HFFc6 (cell line): ENCODE measurements at places on chromosomes 4 and X.

GRCh38 chrX:9738151-9738550 lies 27.5 kb downstream of the GPR143 start:
- DNase-seq, result no peak

DNA sequence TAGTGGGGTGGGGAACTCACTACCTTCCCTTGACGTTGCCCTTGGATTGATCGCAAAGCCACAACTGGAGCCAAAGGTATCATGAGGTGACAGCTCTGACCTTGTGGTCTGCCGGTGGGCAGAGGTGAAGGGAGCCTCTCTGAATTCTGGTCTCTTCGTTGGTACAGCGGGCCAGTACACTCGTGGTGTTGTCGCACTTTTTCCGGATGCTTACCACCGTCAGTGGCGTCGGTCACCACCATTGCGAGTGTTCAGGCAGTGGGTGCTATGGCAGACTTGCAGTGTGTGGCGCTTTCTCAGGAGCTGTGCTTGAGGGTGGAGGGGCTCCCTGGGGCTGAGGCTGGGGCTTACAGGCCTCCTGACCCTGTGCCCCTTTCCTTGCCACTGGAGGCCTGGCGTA lies 5.2 kb upstream of the GRPEL1 start:
- DNase-seq, result no peak

- DNase-seq, result no peak
Observed at GRCh38 chr4:115366390-115366789, 253.0 kb upstream of the NDST4 start.

DNA sequence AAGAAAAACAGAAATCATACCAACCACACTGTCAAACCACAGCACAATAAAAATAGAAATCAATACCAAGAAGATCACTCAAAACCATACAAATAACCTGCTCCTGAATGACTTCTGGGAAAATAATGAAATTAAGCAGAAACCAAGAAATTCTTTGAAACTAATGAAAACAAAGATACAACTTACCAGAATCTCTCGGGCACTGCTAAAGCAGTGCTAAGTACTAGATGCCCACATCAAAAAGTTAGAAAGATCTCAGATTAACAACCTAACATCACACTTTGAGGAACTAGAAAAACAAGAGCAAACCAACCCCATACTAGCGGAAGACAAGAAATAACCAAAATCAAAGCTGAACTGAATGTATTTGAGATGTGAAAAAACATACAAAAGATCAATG lies 33.2 kb downstream of the AWAT2 start:
- no peak for DNase-seq

DNA sequence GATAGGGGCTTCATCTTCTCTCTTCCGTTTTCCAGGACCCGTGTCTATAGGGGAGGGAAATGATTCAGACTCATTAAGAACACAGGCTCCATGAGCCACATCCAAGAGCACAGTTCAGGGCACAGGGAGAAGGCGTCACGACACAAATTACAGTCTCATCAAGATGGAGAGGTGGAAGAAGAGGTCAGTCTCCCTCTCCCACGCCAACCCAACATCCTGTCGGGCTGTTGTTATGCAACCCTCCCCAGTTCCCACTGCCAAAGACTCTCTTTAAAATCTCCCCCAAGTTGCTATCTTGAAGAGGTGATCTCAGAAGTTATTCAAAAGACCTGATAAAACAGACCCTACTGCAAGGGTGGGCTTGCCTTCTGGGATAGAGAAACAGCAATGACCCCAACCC lies 12.6 kb downstream of the ZMYM3 start:
- DNase-seq, result no peak

GRCh38 chr4:42067264-42067663 lies 76.9 kb downstream of the SLC30A9 start:
- DNase-seq, result no peak

DNA sequence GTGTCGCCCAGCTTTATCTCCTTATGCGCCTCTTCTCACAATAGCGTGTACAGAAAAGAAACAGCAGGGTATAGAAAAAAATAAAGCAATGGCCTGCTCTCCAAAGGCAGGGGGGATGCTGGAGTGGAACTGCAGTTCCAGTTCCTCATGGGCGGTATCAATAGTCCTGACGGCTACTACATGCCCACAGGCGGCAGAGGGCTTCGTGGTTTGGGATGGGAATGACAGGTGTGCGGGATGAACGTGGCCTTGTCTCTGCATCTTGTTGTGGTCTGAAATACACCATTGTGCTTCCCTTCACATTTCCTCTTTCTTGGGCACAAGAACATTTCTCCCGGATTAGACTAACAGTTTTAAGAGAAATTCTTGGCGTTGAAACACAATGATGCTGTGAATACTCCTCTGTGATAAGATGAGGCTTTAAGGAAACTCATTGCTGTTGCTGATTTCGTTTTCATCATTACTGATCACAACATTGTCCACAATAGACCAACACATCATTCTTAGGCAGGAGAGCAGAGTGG lies 124.1 kb upstream of the IGFBP7 start:
- DNase-seq, result no peak

GRCh38 chr4:156186111-156186510 lies 232.4 kb upstream of the CTSO start:
- DNase-seq, result no peak

DNA sequence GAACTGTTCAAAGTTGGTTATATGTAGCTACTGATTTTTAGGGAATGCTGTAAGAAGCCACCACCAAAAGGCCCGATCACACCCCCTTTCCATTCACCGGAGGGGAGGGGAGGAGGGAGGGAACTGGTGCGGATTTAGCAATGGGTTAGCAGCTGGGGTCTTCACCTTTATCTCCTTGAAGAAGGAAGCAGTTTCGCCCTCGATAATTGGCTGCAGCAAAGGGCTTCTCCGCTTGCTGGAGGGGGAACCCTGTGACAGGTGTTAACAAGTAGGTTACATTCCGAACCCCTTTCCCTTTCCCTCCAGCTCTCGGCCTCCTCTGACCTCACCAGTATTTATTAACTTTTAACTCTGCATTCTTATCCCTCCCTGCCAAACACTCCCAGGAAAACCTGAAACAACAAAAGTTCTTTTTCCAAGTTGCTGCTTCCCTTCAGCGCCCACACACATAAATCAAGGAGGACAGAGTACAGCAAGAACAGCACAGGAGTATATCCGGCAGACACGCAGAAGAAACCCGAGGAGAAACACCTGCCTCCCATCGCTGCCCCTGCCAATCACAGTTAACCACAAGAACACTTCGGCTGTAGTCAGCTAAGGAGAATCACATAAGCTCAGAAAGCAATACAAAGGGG lies 39.8 kb upstream of the NAP1L5 start:
- DNase-seq, result no peak

GRCh38 chr4:169258141-169258540 lies 12.6 kb downstream of the SH3RF1 start:
- no peak for DNase-seq

DNA sequence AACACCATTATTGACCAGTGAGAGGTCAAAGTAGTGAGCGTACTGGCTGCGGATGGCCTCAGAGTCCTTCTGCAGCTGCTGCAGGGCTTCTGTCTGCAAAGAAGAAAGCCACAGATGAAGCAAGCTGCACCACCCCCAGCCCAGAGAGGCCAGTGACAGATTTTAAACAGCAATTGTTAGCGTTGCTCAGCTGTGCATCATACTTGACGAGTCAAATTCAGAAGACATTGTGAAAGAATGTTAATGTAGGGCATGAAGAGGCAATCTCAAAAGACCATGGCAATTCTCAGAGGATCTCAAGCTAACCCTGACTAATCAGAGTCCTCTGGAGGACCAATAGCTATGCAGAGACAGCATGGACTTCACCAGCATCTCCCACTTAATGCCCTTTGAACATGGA lies 16.6 kb downstream of the DKC1 start:
- DNase-seq, result peak; percentile 55

DNA sequence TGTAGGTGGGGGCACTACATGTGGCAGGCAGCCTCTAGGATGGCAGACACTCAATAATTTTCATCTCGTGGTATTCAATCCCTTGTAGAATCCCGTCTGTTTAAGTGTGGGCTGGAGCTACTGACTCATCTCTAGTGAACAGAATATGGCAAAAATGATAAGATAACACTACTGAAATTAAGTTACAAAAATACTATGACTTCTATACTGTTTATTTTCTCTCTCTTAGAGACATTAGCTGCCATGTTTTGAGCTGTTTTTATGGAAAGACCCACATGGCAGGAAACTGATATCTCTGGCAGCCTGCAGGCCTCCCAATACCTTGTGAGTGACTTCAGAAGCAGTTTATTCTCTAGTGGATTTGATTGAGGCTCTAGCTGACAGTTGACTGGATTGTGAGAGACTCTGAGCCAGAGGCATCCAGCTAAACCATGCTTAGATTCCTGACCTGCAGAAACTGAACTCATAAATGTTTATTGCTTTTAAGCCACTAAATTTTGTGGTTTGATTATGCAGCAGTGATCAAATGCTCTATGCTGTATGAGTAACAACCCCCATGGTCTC lies 298.8 kb upstream of the CTSO start:
- DNase-seq, result peak; percentile 28

GRCh38 chrX:136476501-136476900 lies 11.2 kb upstream of the BRS3 start:
- no peak for DNase-seq

DNA sequence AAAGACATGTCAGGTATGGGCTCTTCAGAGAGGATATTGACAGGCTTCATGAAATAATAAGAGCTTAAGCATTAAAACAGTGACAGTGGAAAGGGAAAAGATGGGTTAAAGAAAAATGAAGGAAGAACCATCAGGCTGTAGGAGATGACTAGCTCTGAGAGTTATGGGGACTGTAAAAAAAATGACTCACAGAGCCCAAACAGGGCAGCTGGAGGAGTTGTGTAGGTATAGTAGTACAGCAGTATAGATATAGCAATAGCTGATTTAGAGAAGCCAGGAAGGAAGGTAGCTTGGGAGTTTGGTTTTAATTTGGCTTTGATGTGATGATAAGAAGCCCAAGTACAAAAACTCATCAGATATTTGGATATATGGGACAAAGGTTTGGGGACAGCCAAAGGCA lies 66.6 kb downstream of the FREM3 start:
- no peak for DNase-seq

DNA sequence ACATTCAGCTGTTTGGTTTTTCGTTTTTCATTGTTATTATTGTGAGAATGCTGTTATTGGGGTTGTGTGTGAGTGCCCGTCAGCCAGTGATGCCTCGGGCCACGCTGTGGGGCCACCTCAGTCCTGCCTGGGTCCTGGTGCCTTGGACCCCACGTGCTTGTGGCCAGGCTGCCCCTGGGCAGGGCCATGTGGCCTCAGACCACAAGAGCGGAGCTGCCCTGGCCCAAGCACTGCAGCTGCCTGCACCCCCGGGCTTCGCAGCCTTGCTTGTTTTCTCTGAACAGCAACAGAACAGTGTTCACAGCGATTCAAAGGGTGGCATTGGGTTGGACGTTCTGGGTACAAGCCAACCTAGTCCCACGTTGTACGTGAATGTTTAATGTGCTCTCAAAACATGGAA lies 56.9 kb downstream of the CPLX1 start:
- DNase-seq, result no peak

DNA sequence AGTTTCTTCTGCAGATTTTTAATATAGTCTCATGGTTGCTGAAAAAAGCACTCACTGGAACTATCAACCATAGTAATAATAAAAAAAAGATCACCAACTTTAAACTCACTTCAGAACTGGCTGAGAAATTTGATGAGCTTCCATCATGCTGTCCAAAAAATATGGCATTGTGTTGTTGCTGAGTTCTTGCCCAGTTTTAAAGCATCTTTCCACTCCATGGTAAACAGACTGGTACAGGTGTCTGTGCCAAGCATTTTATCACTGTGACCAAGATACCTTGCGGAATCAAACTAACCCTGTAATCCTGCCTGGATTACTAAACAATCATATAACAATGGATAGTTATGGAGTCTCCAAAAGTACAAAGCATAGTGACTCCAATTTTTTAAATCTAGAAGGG lies 360.3 kb upstream of the NOCT start:
- no peak for DNase-seq

- DNase-seq, result no peak
Observed at GRCh38 chr4:7156328-7156727, 36.0 kb upstream of the SORCS2 start.

- DNase-seq, result no peak
Observed at GRCh38 chr4:92299152-92299551, 4.6 kb upstream of the GRID2 start.

GRCh38 chrX:130109429-130110378 lies 593 bp downstream of the ELF4 start:
- peak; percentile 19 for DNase-seq

- no peak for DNase-seq
Observed at GRCh38 chr4:86543560-86544309, 50.4 kb upstream of the PTPN13 start.

DNA sequence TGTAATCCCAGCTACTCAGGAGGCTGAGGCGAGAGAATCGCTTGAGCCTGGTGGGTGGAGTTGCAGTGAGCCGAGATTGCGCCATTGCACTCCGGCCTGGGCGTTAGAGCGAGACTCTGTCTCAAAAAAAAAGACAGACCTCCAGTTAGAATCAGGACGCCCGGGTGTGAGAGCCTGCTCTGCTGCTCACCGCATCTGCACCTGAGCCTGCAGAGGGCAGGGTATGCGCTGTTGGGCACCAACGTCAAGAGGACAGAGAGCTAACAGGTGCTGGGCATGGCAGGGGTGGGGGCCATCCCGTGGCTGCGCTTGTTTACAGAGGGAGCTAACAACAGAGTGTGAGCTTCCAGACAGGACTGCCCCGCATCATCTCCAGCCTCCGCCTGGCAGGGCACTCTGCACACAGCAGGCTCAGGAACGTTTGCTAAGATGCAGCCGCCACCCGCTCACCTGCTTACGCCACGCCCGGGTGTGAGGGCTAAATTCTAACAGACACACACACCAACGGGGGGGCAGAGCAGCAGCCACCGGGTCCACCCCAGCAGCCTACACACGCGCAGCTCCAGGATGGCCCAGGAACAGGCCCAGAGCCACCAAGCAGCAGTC lies 50.0 kb upstream of the CPLX1 start:
- DNase-seq, result no peak

- DNase-seq, result no peak
Observed at GRCh38 chrX:142095651-142096245, 109.3 kb downstream of the MAGEC2 start.

DNA sequence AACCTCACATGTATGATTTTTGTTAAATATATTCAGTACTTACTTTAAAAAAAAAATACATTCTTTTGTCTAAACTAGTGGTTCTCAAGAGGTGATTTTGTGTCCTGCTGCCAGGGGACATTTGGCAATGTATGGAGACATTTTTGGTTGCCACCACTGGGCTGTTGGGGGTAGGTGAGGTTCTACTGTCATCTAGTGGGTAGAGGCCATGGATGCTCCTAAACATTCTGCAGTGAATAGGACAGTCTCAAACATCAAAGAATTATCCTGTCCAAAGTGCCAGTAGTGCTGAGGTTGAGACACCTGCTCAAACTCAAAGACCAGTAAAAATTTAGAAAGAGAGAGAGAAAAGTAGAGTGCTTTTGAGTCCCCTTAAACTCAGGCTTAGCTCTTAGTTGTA lies 32.9 kb upstream of the PGM2 start:
- peak; percentile 13 for DNase-seq

GRCh38 chr4:88697588-88698329 lies at the start of gene NAP1L5:
TSS of gene NAP1L5 (minus strand) at chr4:88697829. CDS start at chr4:88697754, 75 bp downstream.
- DNase-seq, result peak; percentile 49

DNA sequence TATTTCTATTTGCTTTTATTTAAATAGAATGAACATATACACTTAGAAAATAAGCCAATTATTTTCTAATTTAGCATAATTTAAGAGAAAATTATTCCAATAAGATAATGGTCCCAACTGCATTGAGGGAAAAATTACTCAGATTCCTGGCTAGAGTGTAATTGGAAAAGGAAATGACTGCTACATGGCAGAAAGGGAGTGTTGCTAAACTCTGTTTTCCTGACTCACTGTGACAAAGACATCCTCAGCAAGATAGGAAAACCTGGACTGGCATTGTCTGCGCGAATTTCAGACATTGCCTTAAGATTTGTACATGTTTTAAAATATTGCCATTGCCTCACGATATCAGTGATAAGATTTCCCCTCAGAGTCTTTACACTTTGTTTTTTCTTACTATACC lies 8.2 kb downstream of the TNIP3 start:
- DNase-seq, result peak; percentile 86
